ENCODE measurements at places on chromosomes 12 and 14.

- no peak for DNase-seq
These were observed 27.2 kb downstream of the TSPAN8 start for GRCh38 chr12:71130521-71131069.

DNA sequence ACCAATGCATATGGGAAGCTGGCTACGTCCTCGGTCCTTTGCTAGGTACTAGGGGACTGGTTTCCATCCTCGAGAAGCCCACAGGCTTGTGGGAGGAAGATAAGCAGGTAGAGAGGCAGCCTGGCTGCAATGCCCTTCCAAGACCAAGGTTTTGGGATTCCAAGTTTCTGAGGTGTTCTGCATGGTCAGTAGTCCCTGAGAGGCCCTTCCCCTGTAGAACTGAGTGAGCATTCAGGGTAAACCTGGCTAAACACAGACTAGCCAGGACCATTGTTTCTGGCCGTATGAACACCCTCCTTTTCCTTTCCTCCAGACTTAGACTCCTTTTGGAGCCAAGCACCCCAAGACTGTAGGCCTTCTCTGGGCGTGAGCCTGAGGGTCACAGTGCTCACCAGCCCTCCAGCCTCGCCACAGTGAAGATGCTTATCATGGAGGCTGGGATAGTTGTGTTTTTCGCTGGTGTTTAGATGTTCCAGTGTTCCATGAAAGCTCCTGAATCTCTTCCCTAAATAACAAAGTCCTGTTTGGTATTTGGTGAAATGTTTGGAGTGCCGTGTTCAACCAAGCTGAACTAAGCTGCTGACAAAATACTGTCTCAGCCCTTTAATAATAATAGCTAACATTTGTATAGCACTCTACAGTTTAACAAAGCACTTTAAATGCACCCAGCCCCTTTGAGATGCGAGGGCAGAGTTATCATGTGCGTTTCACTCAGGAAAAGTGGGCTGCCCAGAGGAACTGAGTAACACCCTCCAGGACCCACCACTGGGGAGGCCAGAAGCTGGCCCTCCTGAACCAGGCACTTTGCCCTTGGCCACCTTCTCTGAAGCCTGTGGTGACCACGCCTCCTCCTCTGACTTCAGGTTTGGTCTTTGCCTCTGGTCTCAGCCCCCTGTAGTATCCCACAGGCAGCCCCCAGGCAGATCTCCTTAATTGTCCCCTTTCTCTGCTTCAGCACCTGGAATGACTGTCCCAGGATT, 284.5 kb downstream of the CACNA1C start:
- DNase-seq, result no peak

- no peak for DNase-seq
These were observed 50.5 kb upstream of the PNMA1 start for GRCh38 chr14:73764406-73765280.

DNA sequence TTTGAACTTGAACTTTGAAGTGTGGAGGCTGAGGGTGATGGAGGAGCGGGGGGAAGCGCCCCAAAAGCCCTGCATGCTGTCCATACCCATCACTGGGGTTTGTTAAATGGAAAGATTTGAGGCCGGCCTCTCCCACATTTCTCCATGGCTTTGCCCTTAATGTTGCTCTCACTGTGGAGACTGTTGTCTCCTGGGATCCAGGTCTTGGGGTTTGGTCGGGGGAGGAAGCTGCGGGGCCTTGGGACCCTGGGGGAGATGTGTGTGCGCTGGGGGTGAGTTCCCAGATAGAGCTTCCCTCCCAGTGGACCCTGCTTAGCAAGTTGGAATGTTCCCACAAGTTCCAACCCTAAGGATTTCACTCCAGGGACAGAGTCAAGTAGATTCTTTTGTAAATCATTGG, 28.0 kb upstream of the LRTM2 start:
- DNase-seq, result no peak

- no peak for DNase-seq
These were observed 44.2 kb upstream of the TSPAN9 start for GRCh38 chr12:3032770-3033538.

- DNase-seq, result no peak
These were observed 1.6 kb downstream of the DNAJC14 start for GRCh38 chr12:55827806-55828205.

GRCh38 chr14:48598458-48598857, 923.1 kb upstream of the MDGA2 start:
- no peak for DNase-seq

All from Caco-2 (cell line).